ENCODE measurements at places on chromosomes 11 and 22.

DNA sequence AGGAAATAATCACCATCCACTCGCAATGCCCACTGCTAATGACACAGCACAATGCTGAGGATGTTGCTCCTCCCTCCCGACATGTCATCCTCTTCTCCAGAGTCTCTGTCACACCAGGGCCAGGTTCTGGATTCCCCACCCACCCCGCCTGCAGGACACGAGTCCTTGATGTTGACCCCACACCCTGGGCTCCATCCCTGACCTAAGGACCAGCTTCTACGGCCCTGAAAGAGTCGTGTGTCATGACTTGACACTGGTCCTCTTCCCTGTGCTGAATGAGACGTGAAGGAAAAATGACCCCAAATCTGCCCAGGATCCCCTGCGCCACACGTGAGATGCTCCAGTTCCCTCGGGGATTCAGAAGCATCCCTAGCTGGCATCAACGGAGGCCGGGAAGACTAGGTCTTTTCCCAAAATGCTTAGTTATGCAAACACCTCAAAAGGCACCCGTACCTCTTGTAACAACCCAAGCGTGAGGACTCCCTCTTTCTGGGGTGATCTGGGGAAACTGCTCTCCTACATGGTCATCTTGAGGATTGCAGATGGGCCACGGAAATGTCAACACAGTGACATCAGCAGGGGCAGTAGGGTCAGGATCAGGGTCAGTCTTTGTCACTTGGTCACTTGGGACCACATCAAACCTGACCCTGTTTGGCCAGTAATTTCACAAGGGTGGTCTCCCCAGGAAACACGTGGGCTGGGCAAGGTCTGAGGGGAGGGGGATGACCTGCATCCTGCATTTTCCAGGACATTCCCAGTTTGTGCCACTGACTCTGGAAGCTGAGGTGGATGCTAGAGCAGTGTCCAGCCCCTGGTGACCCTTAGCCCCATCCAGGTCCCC is 42.0 kb downstream of the IGLL5 start:
- DNase-seq = no peak

DNA sequence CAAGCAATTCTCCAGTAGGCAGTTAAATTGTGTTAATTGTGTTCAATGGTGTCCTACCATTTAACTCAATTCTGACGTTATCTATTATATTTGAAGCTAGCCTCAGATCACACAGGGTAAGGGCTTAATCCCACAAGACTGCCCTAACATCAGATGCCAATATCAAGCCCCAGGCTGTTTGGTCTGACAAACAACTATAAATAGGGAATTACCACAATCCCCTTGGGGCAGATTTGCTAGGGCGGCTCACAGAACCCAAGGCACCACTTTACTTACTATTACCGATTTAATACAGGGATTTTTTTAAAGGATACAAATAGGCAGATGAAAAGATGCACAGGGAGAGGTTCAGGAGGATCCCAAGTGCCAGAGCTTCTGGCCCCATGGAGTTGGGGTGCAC is 678.4 kb downstream of the OPCML start:
- DNase-seq = no peak

- DNase-seq = no peak
Measured at GRCh38 chr22:24319451-24319850, 48.8 kb downstream of the SPECC1L start.

GRCh38 chr11:133917921-133918607 is 38.7 kb downstream of the IGSF9B start:
- DNase-seq = no peak

DNA sequence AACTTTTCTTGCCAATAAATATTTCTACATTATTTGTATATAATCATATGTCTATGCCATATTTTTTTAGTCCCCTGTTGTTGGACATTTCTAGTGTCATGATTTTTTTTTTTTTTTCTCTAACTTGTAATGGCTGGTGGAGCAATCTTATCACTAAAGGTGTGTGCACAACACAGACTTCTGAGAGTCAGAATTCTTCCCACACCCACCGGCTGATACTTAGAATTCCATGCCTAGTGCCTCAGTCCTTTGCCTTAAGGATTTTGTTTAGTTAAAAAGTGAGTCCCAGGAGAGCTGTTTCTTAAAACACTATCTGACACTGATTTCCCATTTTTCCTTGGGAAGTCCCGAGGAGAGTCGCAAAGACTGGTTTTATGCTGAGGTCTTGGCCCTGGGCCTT is 87.7 kb upstream of the BARX2 start:
- no peak for DNase-seq

DNA sequence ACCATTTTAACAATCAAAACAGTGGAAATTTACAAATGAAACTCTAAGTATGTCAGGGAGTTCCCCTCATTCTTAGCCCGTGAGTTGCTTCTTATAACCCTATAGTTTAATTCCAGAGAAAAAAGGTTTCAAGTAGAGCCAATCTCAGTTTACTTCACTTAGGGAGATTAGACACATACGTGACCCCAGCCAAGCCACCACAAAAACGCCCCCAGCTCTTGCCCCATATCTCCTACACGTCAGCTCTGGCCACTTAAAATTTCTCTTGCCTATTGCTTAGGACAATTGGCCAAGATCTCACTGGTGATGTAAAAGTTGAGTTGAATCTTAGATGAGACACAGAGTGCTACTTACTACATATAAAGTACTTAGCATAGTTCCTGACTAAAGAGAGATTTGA is 166.4 kb downstream of the ETS1 start:
- DNase-seq = no peak

DNA sequence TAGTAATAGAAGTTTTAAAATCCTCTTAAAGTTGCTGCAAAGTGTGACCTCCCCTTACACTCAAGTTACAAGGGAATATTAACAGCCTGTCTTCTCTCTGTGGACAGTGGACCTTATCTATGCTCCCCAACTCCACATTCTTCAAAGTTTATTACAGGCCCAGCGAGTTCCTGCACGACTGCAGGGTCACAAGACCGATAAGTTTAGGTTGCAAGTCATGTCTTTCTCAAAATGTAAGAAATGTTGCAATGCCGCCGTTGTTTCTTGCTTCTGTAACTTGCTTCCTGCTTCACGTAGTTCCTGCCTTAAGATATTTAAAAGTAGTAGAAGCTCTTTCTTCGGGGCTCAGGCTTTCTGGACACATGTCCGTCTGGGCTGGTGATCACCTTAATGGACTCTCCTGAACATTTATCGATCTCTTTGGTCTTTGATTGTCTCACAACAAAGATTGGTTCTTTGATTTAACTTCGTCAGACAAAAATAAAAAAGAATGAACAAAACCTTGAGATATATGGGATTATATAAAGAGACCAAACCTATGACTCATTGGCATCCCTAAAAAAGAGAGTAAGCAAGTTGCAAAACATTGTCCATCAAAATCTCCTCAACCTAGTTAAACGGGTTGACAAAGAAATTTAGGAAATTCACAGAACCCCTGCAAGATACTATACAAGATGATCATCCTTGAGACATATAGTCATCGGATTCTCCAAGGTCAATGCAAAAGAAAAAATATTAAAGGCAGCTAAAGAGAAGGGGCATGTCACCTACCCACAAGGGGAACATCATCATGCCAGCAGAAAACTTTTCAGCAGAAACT is 45.4 kb upstream of the GLYAT start:
- DNase-seq = no peak

GRCh38 chr11:106311531-106312230 is 234.2 kb downstream of the AASDHPPT start:
- DNase-seq = no peak

- DNase-seq = no peak
Measured at GRCh38 chr11:76654298-76654851, 16.2 kb downstream of the LRRC32 start.

DNA sequence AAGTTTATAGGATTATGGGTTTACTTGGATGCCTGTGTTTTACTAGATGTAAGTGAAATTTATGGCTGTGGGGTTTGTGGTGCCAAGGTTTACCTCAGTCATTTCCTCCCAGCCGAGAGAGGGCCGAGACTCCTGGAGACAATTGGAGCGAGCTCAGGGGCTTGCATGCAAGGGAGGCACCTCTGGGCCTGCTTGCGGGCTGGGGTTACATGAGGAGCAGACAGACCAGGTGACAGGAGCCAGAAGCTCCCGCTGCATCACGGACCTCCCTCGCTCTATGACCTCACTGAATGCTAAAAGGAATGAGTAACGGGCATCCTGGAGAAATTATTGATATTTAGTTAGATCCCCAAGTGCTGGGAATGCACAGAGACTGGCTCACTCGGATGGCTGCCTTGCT is 275.2 kb upstream of the KIRREL3 start:
- DNase-seq = no peak

GRCh38 chr11:77705195-77705875 is 67.7 kb upstream of the CLNS1A start:
- DNase-seq = no peak

GRCh38 chr22:29194184-29194583 is 11.5 kb upstream of the EMID1 start:
- no peak for DNase-seq

DNA sequence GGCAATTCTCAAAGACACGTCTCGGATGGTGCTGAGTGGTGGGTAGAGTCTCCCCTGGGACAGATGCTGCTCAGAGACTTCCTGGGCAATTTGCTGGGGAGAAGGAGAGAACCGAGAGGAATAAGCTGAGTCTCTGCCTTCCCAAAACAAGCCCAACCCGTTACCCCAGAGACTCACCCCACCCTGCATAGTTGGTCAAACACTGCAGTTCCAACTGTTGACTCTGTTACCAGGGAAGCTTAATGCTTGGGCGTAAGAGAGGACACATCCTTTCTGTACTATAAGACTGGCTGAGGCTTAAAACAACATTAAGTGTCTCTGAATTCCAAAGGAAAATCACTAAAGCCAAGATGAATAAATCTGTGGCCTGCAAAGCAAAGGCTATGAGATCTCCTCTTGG is 68.1 kb downstream of the CCDC81 start:
- DNase-seq = no peak

DNA sequence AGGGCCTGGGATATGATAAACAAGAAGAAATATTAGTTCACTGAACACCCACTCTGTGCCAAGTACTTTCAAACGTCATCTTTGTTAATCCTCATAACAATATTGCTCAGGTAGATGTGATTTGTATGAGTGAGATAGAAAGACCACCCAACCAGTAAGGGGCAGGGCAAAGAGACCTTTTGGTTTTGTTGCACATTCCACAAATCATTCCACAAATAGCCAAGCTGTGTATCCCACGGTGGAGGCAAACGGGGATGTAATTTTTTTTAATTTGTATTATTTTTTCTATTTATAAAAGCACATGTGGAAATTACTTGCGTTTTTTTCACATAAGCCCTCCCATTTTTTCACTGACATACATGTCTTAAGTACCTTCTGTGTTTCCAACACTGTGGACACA is 29.0 kb downstream of the LAYN start:
- DNase-seq = no peak

GRCh38 chr11:2301631-2302305 is at the start of the genes C11orf21 and TSPAN32:
Gene C11orf21 (minus strand): TSS chr11:2301918. CDS start chr11:2301808, 110 bp downstream.
Gene TSPAN32 (plus strand): TSS chr11:2302013. CDS start chr11:2302150, 137 bp downstream.
- DNase-seq = no peak

DNA sequence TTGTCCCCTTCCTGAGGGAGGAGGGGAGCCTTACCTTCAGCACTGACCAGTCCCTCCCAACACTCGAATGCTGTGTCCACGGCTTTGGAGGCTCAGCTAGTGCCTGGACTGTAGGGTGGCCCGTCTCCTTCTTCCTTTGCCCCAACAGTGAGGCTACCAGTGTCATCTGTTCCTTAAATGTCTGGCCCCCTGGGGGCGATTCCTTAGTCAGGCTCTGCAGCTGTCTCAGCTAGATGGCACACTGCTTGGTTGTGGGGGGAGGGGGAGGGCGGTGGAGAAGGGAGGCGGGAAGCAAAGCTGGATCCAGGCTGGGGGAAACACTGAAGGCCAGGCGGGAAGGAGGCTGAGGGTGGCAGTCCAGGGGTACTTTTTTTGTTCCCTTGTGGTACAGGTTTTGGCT is at the start of gene IGSF22:
IGSF22 (minus strand) TSS at position 149 of the 400 bp plus-strand sequence. CDS start 1,952 bp downstream, outside the sequence.
- DNase-seq = no peak

- DNase-seq = no peak
Measured at GRCh38 chr11:116366980-116367645, 405.7 kb downstream of the BUD13 start.

DNA sequence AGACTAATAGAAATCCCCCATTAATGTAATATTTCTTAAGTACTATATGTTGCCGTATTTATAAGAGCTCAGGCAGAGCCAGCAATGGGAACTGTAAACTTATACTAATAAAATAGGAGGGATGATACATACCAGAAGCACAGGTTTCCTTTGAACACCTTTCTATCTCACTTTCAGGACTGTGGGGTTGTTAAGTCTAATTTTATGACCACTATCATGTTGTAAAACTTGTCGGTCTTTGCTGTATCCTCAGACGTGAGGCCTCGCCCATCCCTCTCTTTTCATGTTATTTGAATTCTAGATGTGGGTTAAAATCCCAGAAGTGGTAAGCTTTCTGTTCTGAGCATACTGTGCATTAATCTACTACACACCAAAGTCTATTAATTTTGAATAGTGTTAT is 1083.5 kb upstream of the TENM4 start:
- no peak for DNase-seq

DNA sequence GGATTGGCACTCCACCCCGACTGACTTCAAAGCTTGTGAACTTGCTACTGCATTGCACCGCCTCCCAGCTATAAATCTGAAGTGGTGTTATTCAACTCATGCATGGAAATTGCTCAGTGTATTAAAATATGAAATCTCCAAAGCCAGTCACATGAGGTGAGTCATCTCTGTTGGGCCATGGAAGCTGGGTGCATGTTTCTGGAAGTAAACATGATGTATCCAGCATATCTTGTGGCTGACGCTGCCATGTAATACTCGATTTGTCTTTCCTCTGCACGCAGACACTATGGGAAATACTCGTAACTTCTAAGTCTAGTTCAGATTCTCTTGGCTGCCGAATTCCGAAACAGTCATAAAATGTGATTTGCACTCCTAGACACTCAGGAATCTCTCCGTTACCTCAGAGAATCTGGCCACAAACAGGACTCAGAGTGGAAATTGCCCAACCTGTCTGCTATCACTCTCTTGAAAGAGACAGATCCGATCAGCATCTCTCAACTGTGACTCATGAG is 154.9 kb upstream of the MPPED2 start:
- no peak for DNase-seq

DNA sequence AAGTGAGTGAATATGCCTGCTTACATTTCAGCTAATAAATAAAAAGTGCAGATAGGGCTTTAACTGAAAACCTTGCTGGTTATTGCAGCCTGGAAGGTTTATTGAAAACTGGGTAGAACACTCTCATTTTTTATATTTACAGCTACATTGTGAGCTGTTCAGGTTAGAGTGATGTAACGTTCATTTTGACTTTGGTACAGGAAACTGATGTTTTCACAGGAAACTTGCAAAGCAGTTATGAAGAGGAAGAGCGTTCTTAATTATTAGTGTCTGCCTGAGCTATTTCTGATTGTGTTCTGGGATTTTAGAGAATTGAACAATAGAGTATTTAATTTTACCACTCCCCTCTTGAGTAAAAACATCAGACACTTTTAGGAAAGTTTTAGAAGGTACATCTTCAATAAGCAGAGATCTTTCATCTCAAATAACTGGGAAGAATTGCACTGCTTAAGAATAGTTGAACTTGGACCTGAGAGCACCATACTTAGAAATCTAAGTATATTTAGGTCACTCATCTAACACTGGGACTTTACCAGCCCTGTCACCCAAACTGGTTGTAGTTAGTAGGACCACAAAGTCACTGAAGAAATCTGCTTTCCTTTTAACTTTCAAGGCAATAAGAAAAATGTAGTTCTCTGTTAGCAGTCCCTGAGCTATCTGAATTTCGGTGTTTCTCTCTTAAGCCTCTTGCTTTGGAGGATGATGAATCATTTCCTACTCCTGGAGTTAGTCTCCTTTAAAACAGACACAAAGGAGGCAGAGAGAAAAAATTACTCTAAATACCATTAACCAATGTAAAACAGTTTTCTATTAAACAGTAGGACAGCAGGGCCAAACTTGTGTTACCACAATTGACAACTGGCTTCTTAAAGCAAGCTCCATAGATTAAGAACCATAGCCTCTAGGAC is 128.6 kb upstream of the DDI1 start:
- no peak for DNase-seq

GRCh38 chr11:444396-445144 is 2.8 kb upstream of the ANO9 start:
- no peak for DNase-seq
